ENCODE measurements at places on chromosomes 1 and 21. TPM values are rescaled to one million over a fixed set of nuclear protein-coding genes. Genes with fewer than 3 reads are reported as not detected.

Gene FCRL5
- 0.12 TPM for polyA plus RNA-seq

Gene CCDC185
- not detected for polyA plus RNA-seq

Gene HAO2
- polyA plus RNA-seq: not detected

Gene NUDT4B
- polyA plus RNA-seq: not detected

Gene CSMD2
- not detected for polyA plus RNA-seq

Gene RGS4
- polyA plus RNA-seq: 1.3 TPM

DNA sequence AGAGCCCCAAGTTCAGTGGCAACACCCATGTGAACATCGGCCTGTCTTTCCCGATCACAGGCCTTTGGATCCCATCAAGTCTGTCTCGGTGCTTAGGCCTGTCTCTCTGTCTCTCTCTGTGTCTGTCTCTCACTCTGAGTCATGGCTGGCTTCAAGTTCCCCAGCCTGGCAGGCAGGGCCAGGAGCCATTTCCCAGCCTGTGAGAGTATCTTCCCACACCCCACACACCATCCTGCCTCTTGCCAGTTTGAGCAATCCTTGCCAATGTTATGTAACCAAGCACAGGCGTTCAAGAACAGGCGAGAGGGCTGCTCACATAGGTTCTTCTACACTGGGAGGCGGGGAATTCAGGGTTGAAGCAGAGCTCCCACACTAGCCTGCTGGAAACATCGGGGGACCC, 70.0 kb upstream of the TMEM51 start:
- DNase-seq: no peak

DNA sequence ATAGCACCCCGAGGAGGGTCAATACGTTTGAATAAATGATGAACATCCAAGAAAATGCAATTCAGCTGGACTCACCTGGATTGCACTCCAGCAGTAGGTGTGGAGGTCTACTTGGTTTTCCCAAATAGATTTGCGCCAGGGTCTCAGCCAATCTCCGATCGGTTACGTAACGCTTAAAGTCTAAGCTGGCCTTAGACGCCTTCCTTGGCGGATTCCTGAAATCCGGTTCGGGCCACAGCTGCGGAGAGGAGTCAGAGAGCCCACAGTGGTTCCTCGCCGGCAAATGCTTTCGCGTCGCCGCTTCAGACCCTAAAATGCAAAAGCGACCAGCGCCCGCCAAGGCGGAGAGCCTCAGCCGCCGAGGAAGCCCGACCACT, 322 bp downstream of the TFB2M start:
- no peak for DNase-seq

GRCh38 chr1:108142773-108143394, 57.3 kb downstream of the SLC25A24 start:
- DNase-seq: no peak

DNA sequence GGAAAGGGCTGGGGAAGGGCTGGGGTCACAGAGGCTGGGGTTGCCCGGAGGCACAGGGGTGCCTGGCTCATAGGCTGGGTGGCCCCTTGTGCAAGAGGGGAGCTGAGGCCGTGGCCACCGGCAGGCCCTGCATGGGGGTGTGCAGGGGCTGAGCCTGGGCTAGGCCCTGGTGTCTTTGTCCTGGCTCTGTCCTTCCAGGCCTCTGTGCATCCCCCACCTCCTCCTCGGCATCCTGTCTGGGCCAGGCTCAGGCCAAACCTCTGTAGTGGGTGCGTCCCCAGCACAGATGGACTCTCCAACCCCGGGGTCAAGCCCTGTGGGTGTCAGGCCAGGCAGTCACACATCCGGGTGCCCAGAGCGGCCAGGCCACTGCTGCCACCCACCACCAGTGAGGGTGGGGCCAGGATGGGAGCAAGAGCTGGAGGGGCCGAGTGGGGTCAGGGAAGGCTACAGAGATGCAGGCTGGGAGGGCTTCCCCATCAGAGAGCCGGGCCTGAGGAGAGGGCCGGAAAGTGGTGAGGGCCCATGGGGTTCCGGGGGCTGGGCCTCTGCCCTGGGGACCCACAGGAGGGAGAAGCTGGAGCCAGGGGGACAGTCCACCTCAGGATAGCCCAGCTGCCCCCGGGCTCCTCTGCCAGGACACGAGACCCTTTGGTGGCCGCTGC, 19.4 kb downstream of the PANK4 start:
- DNase-seq: no peak

DNA sequence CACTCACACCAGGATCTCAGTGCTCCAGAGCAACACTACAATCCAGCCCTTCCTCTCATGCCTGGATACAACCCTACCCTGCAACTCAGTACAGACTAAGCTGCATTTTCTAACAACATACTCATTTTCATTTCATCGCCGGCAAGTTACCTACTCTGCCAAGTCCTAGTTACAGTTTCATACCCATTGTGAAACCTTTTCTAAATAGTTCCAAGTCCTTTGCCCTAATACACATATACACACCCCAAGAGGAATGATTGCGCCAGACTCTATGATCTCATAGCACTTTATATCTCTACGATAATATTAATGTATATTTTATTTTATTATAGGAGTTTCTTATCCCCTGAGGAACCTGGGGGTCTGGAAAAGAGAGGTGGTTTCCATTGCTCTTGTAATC, 122.4 kb downstream of the LMX1A start:
- no peak for DNase-seq

DNA sequence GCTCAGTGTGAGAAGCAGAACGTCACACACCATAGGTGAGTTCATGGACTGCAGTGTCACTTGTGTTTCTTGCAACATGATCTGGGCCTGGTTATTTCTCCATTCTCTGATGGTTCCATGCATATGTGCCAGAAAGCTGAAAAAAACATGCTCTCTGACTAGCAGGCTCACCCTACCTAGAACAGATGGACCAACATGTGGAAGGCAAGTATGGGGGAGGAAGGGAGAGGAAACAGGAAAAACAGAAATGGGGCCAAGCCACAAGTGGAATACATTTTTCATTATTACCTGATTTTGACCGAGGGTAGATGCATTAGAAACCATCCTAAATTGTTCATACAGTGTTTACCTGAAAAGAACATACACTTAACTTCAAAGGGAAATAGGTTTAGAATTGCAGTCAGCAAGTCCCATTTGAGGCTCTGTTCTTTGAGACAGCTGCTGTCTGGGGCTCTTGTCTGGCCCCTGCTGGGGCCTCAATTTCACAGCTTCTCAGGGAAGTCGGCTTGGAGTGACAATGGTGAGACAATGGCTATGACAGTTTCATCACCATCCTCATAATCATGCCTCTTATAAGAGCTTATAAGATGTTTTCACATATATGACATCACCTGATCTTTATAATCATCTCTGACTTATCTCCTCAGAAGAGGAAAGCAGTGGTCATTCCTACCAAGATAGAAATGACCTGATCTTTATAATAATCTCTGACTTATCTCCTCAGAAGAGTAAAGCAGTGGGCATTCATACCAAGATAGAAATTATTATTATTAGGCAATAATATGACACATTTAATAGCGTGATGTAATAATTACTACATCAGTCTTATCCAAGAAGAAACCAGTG, 327.3 kb downstream of the SIPA1L2 start:
- DNase-seq: no peak

DNA sequence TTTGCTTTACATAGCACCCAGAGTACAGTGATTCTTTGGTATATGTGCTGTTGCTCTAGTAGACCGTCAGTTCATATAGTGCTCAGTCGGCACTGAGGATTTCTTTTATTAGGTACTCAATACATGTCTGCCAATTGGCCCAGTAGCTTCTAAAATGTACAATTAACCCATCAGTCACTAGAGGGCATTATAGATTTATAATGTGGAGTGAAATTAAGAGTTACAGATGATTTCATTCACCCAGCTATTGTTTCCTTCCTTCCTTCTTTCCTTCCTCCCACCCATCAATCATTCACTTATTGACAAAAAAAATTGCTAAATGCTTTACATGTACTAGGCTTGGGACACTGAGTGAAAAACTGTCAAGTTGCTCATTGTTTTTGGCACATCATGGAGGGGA, 263.6 kb upstream of the USP24 start:
- DNase-seq: no peak

- DNase-seq: no peak
Observed at GRCh38 chr1:54988975-54989374, 8.5 kb downstream of the TMEM61 start.

DNA sequence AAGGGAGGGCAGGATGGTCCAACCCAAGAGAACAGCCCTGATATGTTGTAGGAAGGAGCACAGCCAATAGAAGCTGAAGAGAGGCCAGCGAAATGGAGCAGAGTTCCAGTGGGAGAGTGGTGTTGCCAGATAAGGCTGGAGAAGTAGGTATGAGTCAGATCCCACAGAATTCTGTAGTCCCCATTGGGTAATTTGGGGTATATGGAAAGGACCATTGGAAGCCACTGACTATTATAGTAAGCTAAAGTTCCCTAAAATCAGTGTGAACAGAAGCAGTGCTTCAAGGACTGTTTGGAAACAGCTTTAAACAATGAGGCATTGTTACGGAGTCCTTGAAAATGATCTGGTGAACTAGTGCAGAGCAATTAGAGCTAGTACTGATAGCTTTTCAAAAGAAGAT, 63.0 kb downstream of the DISP1 start:
- no peak for DNase-seq

GRCh38 chr1:75097654-75098053, 36.5 kb upstream of the LHX8 start:
- DNase-seq: peak; percentile 42

DNA sequence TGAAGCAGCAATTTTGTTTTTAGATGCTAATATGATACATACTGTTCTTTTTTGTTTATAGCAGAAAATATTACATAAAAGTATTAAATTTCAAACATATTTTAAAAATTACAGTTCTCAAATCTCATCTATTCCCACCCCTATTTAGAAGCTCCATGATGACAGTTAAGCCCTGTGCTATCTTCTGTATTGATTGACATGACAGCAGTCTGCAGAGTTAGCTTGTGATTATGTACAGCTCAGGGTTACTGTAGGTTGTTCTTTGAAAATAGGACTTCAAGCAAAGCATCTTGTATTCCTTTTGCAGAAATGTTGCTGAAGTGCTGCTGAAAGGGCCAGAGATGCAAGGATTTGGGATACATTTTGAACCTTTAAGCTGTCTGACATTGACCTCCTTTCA, 8.2 kb downstream of the GPSM2 start:
- DNase-seq: no peak

- peak; percentile 89 for DNase-seq
Observed at GRCh38 chr1:212455803-212456528, 23.2 kb downstream of the NENF start.

DNA sequence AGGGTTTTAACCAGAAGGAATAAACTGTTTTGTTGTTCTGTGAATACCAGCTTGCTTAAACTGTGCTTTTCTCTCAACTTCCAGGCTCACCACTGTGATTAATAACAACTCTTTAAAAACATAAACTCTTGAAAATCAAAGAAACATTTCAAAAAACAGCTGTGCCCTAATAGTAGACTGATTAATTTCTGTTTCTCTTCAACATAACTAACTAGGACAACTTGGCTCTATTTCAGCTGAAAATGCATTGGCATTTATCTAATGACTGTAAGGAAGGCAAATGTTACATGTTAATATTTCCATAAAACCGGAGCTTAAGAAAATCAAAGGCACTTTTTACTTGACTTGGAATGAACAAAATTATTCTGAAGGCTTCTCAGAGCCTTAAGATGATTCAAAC, 656.1 kb upstream of the NEGR1 start:
- no peak for DNase-seq

DNA sequence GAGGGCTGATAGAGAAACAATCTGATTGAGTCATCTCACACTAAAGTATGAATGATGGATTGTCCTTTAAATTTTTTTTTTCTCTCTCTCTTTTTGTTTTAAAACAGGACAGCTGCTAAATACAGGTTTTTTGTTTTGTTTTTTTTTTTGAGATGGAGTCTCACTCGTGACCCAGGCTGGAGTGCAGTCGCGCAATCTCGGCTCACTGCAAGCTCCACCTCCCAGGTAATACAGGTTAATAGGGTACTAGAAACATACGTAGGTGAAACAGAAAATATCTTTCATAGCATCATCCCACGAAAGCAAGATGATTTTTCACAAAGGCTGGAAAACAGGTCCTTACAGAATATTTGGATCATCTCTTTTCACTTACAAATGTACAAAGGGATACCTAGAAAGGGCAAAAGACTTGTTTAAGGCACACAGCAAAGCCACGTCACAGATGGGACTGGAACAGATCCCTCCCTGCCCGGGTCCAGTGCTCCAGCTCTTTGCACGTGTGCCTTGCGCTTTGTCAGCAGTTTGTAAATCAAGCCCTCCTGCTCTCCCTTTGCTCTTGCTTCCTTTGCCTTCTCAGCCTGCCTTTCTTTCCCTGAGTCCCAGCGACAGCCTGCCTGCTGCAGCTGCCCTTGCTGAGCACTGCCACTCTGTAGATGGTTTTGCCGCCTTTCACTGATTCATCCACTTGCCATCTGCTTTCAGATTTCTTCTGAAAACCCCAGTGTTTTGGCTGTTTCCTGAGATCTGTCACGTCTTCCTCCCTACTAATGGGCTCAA, 171.3 kb upstream of the BEND5 start:
- no peak for DNase-seq
